SK-N-MC (cell line): ENCODE measurements at places on chromosomes 4 and X.

DNA sequence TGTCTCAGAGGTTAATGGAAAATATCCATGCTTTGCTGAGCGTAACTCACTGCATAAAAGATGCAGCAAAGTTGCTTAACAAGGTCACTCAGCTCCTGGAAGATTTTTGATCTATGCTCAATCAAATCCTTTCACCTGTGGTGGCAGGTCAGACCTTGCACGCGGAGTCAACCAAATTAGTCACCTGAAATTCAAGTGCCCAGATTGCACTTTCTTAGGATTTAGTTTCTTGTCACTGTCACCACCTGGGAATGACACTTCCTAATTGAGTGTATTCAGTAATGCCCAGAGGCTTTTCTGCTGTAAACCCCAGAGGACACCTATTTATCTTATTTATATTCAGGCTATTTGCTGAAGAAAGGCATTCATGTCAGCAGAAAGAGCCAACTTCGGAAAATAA is 215.8 kb upstream of the SMIM31 start:
- DNase-seq: no peak

- no peak for DNase-seq
These were observed 379.8 kb downstream of the DCAF12L2 start for GRCh38 chrX:125786316-125786715.

- DNase-seq: no peak
These were observed 118.6 kb downstream of the LRBA start for GRCh38 chr4:150896497-150896896.

GRCh38 chrX:108134724-108135123 is 43.1 kb downstream of the ATG4A start:
- DNase-seq: no peak

DNA sequence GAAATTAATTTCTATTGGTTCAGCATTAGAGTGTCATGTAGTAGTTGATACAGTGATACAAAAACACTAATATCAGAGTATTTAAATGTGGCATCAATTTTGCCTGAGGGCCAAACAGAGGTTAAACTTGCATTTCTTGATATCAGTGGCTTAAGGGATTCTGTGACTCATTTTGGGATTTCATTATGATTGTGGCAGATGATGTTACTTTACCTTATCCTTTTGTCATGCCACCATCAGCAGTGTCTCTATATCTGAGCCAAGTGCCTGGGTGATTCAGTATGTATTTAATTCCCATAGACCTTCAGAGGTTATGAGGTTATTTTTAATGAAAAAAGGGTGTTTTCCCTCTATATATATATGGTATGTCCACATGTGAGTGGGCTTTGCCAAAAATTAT is 582.9 kb downstream of the ADGRL3 start:
- DNase-seq: no peak

DNA sequence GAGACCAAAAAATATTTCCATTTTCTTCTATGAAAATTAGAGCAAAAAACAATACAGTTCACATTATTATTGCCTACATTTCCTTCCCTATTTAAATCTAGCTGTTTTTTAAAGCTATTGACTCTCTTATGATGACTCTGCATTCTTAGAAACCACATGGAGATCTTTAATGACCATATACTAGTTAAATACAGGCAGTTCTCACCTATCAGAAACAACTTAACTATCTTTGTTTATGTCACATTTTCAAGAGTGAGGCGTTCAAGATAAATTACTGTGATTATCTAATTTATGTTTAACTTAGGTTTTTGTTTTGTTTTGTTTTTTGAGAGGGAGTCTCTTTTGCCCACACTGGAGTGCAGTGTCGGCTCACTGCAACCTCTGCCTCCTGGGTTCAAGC is 3.0 kb downstream of the CISD2 start:
- DNase-seq: no peak

DNA sequence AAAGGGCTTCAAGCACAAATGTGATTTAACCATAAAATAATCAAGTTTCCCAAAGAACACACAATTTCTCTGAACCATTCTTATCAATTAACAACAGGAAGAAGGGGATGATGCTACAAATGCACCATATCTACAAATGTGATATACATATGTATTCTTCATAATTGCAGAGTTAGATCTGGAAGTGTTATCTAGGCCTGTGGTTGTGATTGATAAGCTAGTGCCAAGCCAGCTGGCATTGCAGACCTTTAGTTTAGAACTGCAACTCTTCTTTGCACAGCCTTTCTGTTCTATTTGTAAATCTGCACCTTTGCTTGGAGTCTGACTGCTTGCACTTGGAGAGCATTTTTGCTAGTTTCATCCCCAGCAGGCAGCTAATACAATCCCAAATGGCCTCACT is 145.5 kb upstream of the NPY2R start:
- DNase-seq: no peak

DNA sequence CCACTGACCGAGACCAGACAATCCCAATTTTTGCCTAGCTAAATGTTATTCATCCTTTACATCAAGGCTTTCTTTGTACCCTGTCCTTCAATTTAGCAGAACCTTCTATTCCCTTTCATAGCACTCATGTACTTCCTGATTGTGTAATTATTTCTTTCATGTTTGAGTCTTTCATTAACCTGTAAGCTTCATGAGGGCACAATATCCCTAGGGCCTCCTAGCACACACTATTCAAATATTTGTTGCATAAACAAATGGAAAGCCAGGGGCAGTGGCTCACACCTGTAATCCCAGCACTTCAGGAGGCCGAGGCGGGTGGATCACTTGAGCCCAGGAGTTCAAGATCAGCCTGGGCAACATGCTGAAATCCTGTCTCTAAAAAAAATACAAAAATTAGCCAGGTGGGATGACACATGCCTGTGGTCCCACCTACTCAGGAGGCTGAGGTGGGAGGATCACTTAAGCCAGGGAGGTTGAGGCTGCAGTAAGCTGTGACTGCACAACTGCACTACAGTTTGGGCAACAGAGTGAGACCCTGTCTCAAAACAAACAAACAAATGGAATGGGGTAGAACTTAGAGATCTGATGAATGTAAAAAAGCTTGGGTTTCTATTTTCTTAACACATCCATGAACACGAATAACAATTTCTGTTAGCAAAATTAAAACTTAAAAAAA is 59.0 kb downstream of the SAT1 start:
- no peak for DNase-seq

- DNase-seq: no peak
These were observed 45.8 kb downstream of the AREG start for GRCh38 chr4:74490736-74491135.

DNA sequence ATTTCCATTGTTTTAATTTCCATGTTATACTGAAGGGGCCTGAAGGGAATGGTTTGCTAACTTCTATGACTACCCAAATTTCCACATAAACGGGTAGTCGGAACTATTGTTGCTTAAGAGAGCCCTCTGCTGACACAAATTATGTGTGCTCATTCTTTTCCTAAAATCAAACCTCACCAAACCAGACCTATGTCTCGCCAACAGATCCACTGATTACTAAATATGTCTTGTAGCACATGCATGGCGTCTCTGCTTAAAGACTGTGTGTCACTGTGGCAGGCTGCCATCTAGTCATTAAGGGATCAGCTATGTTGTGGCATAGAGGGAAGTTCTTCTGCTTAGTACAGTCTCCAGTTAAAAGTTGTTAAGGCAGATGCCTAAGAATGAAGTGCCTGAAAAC is 25.1 kb downstream of the PIR start:
- DNase-seq: no peak

DNA sequence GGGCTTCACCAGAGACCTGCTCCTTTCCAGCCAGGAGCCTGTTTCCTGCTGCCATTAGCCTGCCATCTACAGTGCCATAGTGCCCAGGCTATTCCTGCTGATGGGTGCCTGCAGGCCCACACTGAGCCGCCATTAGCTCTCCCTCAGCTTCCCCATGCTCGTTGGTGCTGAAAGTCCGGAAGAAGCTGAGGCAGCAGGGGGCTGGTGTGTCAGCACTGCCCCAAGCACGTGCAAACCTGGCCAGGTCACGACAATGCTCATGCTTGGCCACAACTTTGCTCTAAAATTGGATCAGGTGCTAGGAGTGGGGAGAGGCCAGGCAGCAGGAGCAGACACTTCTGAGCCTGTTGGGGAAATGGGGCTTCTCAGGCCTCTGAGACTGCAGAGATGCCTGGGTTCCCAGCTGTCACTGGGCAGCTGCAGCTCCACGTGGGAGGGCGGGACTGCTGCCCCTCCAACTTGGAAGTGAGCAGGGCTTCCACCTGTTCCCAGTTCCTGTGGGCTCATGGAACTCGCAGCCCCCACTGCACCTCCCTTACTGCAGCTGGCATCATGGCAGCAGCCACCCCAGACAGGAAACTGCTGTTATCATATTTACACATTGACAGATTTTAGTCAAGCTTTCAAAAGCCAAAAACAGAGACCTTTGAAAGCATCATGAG is 913.9 kb downstream of the FSTL5 start:
- DNase-seq: no peak

DNA sequence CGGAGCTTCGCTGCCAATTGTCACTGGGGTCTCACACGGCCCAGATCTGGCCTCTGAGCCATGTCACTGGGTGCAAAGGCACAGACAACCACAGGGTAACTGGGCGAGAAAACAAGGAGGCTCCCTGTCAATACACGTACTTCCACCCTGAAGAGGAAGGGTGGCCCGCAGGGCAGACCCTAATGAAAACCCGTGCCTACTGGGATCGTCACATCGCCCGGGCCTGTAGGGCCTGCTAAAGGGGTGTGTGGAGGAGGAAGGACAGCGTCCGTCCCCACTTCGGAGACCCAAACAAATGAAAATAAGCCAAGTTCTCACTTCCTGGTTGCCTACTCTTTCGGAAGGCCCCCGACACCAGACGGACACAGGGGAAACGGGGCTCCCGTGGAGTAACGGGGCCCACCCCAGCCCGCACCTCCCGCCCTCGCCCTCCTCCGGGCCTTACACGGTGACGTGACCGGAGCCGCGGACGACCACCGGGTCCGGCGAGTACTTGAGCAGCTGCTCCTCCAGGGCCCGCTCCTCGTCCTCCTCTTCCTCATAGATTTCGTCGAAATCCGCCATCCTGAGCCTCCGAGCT is 578 bp downstream of the CHIC2 start:
- DNase-seq: no peak

- no peak for DNase-seq
These were observed 82.8 kb downstream of the PDGFC start for GRCh38 chr4:156888762-156889161.

DNA sequence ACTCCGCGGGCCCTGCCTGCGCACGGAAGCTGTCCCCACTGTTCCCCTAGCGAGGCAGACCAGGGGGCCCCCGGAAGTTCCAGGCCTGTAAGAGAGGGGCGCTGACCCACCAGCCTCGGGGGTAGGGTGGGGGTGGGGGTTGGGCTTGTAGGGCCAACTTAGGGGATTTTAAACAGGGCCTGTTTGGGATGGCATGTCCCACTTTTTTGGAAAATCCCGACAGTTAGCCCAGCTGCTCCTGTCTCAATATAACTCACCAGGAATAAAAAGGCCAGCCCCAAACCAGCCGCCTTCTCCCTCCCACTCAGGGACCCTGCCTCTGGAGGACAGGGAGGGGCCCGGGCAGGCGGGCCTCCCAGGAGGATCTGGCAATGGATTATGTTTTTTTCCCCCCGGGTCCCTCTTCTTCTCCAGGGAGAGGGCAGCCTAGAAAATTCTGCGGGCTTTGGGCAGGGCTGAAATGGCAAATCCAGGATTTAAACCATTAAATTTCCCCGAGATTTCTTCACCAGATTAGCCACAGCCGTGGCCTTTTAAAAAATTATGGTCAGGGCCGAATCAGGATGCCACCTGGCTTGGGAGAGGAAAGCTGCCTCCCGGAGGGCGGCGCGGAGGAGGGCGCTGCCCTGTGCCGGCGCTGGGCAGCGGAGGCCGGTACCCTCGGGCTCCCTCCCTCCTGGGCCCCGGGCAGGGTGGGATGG is 957 bp downstream of the PPP2R2C start:
- no peak for DNase-seq

DNA sequence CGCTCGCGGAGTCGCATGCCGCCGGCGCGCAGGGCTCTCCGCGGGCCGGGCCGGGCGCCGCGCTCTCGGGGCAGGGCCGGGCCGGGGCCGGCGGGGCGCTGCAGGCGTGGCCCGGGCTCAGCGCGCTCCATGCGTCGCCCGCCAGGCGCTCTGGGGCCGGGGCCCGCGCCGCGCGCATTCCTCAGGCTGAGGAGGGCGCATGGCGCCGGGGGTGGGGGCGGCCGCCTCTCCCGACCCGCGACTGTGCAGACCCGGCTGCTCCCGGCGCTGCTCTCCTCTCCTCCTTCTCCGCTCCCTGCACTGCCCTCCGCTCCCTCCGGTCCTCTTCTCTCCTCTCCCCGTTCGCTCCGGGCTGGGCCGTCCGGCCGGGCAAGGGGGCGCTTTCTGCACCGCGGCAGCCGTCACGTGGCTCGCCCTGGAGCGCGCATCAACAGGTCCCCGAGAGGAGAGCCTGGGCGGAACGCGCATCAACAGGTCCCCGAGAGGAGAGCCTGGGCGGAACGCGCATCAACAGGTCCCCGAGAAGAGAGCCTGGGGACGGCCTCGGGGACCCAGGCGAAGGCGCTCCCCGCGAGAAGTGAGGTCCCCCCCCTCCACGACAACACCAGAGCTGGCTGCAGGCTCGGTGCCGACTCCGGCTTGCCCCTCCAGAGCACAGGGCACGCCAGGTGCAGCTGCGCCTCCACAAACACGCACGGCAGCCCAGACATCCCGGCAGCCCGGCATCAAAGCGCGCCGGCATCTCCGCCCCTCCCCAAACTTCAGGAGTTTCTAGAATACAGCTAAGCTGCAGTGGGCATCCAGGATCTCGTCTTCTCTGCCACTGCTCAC is 12.9 kb downstream of the PPP2R3B start:
- DNase-seq: no peak

GRCh38 chrX:153611298-153612095 is 12.6 kb upstream of the CCNQ start:
- DNase-seq: no peak

DNA sequence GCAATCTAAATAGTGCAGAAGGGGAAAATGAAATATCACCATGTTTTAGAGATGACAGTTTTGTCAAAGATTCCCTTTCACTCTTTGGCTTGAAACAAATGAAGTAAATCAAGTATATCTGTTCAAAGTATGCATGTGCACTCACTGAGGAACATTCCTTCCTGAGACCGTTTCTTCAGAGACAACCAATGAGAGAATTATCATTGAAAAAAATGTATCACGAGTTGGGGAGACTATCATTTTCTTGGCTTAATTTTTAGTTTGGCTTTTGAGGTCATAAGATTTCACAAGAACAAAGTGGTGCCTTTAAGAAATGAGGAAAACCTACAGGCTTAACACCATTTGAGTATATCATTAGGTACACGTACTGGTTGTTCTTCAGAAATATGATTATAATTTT is 56.3 kb downstream of the PCDH7 start:
- no peak for DNase-seq
